ENCODE measurements at places on chromosomes 16 and 17.

DNA sequence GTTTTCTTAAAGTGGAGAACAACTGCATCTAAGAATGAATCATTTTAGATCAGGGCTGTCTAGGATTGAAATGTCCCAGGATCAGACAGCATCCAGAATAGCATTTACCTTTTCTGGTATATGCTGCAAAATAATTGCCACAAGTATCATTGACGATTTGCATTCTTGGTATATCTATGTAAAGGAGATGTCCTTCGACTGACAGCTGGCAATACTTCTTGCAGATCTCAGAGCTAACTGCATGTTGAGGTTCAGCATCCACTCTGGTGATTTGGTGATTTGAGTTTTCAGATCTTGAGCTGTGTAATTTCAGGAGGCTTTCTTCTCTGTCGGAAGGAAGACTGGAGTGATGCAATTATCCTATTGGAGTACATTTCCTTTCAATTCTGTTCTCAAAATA is 78.1 kb upstream of the CPHXL start:
- no peaks in the 10 kb centered on the region for H3K27me3 ChIP-seq
- H3K4me3 ChIP-seq: no peak overlapping the region
- H3K27ac ChIP-seq: no peak overlapping the region
- H3K4me1 ChIP-seq: no peaks in the 10 kb centered on the region
- no peak for DNase-seq

DNA sequence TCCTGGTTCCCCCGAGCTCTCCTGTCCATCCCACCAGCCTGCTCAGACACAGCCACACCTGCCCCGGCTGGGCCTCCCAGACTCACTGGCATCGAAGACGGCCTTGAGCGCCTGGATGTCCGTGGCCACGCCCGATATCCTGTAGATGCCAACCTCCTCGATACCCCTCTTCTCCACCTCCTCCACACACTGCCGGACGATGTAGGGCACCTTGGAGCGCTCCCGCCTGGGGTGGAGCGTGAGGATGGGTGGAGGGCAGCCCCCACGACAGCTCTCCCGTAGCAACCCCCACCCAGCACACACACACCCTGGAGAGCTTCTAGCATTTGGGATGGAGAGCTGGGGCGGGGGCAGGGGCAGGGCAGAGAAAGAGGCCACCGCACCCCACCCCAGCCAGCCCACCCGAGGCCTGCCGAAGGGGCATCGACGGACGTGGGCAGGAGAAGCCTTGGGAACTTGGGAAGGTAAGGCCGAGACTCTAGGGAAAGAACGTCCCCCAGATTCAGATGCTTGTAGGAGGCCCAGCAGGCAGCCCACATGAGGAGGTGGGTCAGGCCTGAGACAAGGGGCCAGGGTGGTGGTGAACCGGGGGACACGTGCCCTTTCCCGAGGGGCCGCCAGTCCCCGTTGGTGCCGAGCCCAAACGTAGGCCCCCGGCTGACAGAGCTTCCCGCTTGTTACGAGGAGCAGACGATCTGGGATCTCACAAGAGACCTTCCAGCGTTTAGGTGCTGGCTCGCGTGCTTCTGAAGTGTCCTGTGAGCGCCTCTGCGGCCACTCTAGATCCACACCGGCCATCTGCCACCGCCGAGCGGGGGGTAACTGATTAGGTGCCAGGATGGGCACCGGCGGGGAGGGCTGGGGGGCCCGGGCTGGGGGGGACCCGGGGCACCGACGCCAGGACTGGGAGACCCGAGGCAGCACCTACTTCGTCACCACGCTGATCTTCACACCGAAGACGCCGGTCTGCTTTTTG is 15.1 kb downstream of the TIMM22 start:
- H3K27me3 ChIP-seq: no peaks in the 10 kb centered on the region
- H3K4me3 ChIP-seq: no peak overlapping the region
- H3K36me3 ChIP-seq: peaks cover 58% of the 10 kb centered on the region
- no peak for DNase-seq
- no peak overlapping the region for H3K27ac ChIP-seq

- H3K27me3 ChIP-seq: no peaks in the 10 kb centered on the region
- no peak overlapping the region for H3K27ac ChIP-seq
- DNase-seq: no peak
- H3K4me3 ChIP-seq: no peak overlapping the region
- H3K4me1 ChIP-seq: no peaks in the 10 kb centered on the region
- peaks cover 62% of the 10 kb centered on the region for H3K36me3 ChIP-seq
These were observed 44.7 kb downstream of the NEUROD2 start for GRCh38 chr17:39562976-39563375.

DNA sequence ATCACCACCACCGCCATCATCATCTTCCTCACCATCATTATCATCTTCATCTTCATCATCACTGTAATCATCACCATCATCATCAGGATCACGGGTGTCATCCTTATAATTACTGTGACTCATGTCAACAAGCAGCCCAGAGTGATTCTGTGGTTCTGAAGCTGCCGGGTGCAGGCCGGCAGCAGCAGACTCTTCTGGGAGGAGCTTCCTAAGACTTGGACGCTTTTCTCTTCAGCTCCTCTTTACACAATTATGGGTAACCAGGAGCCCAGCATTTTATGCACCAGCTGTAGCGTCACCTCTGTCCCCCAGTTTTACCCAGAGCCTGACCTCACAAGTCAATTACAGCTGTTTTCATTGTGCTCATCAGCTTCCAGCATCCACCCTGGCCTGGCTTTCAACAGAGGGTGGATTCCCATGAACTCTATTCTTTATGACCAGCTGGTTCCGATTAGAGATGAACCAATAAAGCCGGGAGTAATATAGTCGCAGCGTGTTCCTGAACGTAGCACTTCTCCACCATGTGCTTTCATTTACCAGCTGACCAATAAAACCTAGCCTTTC is 275.8 kb downstream of the FOXL1 start:
- no peaks in the 10 kb centered on the region for H3K27me3 ChIP-seq
- H3K36me3 ChIP-seq: no peaks in the 10 kb centered on the region
- DNase-seq: no peak
- H3K27ac ChIP-seq: no peak overlapping the region
- no peak overlapping the region for H3K4me3 ChIP-seq

DNA sequence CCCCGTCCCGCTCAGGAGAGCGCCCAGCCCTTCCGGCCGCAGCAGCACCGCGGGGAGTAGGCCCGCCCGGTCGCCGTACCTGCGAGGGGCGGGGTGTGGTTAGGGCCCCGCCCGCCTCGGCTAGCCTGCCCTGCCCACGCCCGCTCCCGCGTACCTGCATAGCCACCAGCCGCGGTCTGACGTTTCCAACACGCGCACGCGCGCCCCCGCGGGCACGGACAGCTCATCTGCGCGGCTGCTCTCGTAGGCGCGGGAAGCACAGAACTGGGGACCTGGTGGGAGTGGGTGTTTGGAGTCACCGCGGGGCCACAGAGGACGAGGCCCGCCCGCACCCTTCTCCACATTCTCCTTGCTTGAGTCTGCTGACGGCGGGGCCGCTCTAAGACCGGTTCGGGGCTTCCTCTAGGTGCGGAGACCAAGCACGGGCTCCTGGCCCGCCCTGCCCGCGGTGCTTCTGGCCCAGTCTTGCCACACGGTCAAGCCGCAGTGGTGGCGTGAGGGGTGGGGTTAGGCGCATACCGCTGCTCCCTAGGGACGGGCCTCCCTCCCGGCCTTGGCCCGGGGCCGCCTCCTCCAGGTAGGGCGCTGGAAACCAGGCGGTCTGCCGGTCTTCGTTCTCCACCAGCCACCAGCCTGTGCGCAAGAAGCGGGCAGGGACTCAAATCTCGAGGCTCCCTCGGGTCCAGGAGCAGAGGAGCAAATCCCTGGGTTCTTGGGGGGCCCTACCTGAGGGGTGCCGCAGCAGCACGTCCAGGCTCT is 1.8 kb downstream of the NOXO1 start:
- H3K36me3 ChIP-seq: peaks cover 40% of the 10 kb centered on the region
- H3K4me3 ChIP-seq: peak overlapping the region; percentile 39
- H3K4me1 ChIP-seq: peaks cover 8% of the 10 kb centered on the region
- peak; percentile 95 for DNase-seq

GRCh38 chr16:14105760-14106375 is 34.7 kb downstream of the MRTFB start:
- no peaks in the 10 kb centered on the region for H3K27me3 ChIP-seq
- no peak overlapping the region for H3K27ac ChIP-seq
- no peak overlapping the region for H3K4me3 ChIP-seq
- peaks cover 62% of the 10 kb centered on the region for H3K4me1 ChIP-seq
- H3K36me3 ChIP-seq: no peaks in the 10 kb centered on the region

DNA sequence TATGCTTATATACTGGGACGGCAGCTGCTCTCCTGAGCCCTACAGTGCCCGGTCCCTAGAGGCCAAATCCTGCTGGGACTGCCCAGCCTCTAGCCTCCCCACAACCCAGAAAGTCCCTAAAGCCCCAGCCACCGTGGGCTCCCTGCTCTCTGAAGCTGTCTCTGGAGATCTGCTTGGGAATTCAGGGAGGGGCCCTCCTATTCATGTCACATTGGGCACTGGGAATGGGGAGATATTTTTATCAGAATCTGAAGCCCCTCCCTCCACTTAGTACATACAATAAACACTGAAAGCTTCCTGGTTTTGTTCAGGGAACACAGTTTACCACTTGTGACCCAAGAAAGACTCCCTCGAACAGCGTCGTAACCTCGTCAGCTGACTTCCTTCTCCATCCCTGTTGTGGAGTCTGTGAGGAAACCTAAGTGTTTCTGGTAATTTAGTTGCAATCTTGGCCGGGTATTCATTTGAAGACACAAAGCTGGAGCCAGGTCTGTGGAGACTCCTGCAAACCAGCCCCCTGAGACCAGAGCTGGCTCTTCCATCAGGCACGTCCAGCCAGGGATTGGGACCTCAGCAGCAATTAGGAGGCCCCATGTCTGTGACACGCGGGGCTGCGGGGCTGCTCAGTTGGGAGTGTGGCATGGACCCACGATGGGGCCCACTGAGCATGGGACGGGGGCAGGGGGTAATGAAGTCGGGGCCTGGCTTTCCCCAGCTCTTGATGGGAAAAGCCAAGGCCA is 38.5 kb downstream of the PGS1 start:
- no peaks in the 10 kb centered on the region for H3K27me3 ChIP-seq
- DNase-seq: no peak
- peaks cover 94% of the 10 kb centered on the region for H3K4me1 ChIP-seq
- peak overlapping the region; percentile 83 for H3K27ac ChIP-seq

DNA sequence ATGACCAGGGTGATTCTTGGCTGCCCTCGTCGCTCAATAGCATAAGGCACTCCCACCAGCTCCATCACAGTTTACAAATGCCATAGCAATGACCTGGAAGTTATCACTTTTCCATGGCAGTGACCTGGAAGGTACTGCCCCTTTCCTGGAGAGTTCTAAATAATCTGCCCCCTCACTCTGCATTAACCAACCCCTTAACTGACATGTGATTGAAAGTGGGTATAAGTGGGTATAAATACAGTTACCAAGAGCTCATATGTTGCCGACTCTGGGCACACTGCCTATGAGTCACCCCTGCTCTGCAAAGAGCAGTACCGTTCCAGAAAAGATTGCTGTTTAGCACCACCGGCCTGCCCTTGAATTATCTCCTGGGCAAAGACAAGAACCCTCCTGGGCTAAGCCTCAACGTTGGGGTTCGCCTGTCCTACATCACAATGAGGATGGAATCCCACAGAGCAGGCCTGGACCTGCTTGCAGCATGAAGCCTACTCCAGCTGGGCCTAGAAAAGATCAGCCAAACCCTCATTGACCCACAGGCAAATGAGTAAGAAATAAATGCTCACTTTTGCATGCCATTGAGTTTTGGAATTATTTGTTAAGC is 95.2 kb upstream of the SEC14L1 start:
- no peak overlapping the region for H3K4me3 ChIP-seq
- no peaks in the 10 kb centered on the region for H3K36me3 ChIP-seq
- no peak overlapping the region for H3K27ac ChIP-seq
- H3K27me3 ChIP-seq: peaks cover 5% of the 10 kb centered on the region
- no peak for DNase-seq
- no peaks in the 10 kb centered on the region for H3K4me1 ChIP-seq

Measured in upper lobe of right lung (tissue), 1 donor.